T follicular helper cell (primary cell): ENCODE measurements at places on chromosomes 7 and 10.

DNA sequence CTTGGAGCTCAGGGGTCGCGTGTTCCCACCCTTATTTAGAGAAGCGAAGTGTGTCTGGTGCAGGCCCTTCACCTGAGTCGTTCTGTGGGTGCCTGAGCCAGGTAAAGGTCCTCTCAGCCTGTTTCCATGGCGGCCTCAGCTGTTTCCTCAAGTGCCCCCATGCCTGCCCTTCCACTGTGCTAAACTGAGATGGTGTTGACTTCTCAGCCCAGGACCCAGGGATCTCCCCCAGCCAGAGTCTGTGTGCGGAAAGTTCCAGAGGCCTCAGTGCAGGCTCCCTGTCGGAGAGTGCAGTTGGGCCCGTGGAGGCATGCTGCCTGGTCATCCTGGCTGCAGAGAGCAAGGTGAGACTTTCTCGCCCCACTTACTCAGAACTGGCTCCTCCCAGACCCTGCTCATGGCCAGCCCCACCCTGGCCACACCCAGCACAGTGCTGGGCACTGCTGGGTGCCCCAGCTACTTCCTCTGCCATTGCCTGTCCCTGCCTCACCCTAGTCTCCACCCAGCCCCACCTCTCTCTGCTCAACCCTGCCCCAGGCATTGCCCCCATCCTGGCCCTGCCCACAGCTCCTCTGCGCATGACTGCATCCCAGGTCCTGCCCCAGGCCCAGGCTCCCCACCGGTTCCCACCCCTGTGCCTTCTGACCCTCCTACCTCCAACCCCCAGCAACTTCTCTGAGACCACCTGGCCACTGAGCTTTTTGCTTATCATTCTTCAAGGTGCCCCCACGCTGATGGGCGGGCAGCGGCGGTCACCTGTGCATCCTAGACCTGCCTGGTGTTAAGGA is 20.3 kb downstream of the NACAD start:
- DNase-seq = no peak

DNA sequence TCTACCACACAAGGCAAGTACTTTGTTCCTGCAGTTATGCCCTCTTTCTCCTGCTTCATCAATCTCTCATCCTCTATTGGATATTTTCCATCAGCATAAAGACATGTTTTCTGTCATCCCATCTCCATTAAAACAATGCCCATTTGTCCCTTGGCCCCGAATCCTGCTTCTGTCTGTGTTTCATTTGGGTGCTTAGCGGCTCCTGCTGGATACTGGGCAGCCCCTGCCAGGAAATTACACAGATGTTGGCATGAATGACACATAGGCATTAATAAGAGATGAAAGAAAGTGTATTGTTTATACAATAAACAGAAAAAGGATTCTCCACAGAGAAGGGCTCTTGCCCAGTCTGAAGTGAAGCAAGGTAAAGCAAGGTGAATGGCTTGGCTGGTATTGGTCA is 765.3 kb downstream of the REEP3 start:
- DNase-seq = no peak

- DNase-seq = no peak
These were observed 204.9 kb downstream of the CCDC3 start for GRCh38 chr10:12796401-12797160.

GRCh38 chr10:92156874-92157773 is 133.8 kb downstream of the CPEB3 start:
- no peak for DNase-seq

- DNase-seq = no peak
These were observed 42.5 kb downstream of the ZCCHC24 start for GRCh38 chr10:79402951-79403350.

DNA sequence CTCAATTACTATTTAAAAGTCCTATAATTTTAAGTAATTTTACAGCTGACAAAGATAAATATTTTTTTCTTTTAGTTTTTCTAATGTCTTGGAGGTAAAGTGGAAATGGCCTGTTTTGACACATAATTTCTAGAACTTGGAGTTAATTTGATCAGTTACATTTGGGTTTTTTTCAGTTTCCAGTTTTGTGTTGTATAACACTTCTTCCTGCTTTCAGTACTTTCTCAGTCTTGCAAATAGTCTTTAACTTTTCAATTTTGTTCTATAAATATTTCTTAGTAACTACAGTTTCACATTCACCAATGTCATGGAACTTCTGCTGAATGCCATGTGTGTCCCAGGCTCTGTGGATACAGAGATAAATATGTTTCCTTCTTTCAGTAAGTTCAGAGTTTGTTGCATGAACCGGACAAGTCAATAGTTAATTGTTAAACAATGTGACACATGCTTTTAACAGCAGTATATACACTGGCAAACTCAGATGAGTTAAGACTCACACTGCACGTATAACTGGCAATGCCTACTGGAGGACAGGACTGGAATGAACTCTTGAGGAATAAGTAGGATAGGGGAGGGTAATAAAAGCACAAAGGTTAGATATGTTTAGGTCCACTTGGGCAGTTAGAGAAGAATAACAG is 4.6 kb downstream of the SHOC2 start:
- DNase-seq = no peak

- DNase-seq = no peak
These were observed 72.3 kb downstream of the ELMO1 start for GRCh38 chr7:37376386-37376785.

DNA sequence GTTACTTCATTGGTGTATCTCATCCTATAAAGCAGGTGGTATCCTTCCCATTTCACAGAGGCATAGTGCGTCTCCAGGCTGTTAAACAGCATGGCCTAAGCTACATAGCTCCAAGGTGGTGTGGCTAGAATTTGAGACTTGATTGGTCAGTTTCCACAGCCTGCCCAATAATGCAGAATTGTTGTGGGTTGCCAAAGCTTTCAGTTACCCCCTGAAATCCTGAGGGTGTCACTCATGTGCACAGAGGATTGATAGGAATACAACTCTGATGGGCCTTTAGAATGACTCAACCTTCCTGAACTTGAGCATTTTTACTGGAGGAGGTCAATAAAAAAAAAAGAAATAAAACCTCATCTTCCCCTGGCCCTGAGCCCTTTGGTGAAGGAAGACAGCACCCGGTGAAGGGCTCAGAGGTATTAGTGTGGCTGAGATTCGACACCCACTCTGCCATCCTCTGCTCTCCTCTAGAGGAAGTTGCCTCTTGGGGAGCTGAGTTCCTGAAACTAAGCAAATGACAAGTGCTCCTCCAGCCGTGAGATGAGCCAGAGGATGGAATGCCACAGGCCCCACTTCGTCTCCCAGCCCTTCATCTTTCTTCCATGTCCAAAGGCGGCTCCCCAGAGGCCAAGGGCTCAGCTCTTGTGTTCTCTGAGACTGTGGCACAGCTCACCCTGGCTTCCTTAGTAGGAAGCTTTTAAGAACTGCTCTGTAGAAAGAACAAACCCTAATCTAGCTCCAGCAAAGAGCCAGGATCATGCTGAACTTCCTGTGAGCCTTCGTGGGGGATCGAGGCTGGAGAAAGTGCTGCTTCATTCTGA is 1.0 kb downstream of the ACSL5 start:
- DNase-seq = no peak

- DNase-seq = no peak
These were observed 2.0 kb upstream of the ASB13 start for GRCh38 chr10:5668429-5668828.

DNA sequence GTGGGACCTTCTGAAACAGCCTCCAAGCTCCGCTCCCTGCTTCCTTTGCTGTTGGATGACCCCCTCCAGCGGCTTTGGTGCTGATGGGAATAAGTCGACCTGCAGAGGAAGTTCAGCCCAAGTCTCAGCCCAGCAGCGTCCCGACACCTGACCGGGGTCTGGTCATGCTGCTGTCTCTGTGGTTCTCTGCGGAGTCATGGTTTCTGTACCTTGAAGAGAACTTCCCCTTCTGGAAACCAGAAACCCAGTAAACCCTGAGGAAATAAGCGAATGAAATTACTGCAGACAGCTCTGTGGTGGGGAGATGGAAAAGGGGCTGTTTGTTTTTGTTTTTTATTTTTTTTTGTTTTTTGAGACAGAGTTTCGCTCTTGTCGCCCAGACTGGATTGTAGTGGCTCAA is 18.3 kb upstream of the ZNF12 start:
- no peak for DNase-seq

GRCh38 chr7:75966190-75966961 is 28.0 kb downstream of the TMEM120A start:
- no peak for DNase-seq
